ENCODE measurements at places on chromosomes 4 and X.

DNA sequence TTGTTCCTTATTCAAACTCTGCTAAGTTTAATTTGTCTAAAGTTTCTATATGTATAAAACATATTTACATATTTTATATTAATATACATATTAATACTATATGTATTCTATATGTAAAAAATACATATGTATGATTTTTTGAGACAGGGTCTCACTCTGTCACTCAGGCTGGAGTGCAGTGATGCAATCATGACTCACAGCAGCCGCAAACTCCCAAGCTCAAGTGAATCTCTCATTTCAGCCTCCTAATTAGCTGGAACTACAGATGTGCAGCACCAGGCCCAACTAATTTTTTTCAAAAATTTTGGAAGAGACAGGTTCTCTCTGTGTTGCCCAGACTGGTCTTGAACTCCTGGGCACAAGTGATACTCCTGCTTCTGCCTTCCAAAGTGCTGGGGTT, 684.9 kb downstream of the TRAM1L1 start:
- DNase-seq: no peak

DNA sequence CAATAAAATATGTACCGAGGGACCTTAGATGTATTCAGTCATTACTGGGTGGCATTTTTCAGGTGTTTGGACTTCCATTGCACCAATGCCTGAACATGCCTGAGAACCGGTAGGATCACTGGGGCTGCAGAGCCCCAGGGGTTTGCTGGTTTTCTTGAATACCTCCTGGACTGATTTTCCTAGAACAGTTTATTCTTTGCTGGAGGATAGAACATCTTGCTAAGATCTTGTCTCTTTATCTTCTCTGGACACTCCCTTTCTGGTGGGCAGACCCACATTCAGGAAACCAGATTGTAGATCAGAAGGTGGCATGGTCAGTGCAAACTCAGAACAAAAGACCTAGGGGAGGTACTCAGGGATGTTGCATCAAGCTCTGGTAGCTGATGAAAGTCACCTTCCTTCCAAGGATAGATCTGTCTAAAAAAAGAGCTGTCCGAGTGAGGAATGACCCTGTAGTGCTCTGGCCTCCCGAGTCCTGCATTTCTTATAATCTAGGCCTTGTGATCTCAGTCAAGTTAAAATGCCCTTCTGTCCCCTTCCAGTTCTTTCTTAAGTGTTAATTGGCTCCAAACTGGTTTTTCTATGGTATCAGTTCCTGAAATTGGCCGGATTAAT, 84.8 kb downstream of the CLDN34 start:
- DNase-seq: no peak

GRCh38 chrX:154742613-154743012, 8.3 kb downstream of the GAB3 start:
- no peak for DNase-seq

- DNase-seq: no peak
Observed at GRCh38 chrX:130984782-130985181, 73.4 kb upstream of the ARHGAP36 start.

DNA sequence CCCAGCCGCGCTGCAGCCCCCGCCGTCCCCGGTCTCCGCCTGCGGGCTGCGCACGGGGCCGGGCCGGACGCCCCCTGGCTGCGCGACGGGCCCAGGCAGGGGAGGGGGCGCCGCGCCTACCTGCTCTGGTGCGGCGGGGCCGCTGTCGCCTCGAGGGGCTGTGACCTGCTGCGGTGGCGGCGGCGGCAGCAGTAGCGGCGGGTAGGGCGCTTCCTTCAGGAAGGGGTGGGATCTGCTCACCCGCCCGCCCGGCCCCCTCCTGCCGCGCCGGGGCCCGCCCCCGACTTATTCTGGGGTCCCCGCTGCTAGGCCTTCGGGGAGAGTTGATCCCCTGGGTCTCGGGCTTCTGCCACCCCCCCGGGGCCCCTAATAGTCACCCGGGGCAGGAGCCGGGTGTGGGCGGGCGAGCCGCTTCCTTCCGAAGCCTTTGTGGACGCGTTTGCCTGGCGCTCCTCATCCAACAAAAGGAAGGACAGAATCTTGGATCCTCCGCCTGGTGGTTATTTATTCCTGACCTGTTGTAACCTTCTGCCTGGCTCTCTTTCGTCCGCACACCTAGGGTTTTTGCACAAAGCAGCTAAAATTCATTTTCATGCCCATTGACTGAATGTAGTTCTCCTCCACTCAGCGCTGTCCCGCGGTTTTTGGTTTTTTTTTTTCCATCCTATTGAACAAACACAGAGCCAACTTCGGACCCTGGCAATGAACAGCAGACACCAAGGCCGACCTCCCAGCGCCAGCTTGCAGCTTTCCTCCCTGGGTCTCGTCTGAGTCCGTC, at the start of gene TMEM150C:
TMEM150C (minus strand) TSS at position 203 of the 778 bp plus-strand sequence. CDS start 57,331 bp downstream, outside the sequence.
- peak; percentile 2 for DNase-seq

DNA sequence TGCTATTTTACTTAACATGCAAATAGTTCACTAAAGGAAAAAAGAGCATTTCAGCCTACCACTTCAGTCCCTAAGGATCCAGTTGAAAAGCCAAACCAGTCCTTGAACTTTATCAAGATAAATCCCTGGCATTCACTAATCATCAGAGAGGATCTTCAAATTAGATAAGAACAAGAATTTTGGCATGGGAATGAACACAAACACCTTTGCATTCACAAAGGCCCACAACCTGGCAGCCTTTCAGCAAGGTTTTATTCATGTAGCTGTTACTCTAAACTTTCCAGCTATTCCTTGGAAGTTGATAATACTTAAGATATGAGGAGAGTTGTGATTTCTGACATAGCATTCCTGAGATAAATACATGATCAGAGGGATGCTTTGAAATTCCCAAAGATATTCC, 193.4 kb downstream of the LRBA start:
- no peak for DNase-seq

DNA sequence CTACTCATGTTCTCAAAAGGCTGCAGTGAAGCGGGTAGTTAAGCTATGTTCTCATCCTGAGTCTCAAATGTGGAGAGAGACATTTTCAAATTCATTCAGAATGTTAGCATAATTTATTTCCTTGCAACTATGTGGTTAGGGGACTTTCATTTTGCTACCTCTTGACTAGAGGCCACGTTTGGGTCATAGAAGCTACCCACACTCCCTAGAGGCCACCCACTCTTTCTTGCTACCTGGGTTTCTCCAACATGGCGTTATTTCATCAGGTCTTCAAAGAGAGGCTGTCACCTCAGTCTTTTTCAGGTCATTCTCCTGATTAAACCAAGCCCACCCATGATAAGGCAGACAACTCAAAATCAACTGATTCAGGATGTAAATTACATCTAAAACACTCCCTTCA, 34.3 kb upstream of the NLGN4X start:
- no peak for DNase-seq

- no peak for DNase-seq
Observed at GRCh38 chrX:84064164-84064563, 123.8 kb downstream of the RPS6KA6 start.

DNA sequence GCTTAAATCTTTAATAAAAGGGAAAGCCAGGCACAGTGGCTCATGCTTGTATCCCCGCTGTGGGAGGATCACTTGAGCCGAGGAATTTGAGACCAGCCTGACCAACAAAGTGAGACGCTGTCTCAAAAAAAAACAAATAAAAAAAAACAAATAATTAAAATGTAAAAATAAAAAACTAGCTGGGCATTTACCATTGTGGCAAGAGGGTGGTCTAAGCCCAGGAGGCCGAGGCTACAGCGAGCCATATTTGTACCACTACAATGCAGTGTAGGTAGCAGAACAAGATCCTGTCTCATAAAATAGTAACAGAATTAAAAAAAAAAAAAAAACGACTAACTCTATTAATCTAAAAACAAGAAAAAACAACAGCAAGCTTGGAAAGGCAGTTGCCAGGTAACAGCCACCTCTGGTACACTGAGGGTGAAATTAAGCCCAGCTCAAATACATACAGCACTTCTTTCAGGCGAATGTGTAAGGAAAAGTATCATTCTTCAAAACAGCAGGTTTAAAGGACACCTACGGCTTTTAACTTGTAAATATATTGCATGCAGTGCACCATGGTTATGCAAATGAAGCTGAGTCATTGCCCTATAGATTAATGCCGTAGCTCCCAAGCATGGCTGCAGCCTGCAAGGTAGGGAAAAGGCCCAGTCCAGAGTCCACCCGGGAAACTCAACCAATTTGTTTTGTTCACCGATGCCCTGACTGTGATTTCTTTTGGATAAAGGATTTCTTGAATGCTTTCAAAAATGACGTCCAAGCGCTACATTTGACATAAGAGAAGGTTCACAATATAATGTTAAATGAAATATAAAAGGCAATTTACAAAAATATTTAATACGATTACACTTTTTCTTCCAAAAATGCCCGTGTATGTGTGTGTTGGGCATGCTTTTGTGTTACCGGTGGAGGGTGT, 14.5 kb upstream of the TXLNG start:
- no peak for DNase-seq

GRCh38 chrX:17170973-17171372, 204.0 kb upstream of the NHS start:
- no peak for DNase-seq

- peak; percentile 68 for DNase-seq
Observed at GRCh38 chrX:40105835-40106675, 8.3 kb upstream of the BCOR start.

GRCh38 chr4:118224243-118224829, 128.5 kb downstream of the PRSS12 start:
- DNase-seq: no peak

- DNase-seq: no peak
Observed at GRCh38 chrX:19121898-19122640, at the start of gene ADGRG2. TSS of gene ADGRG2 (minus strand) at chrX:19122468. CDS start at chrX:19068834, 53,634 bp downstream.

DNA sequence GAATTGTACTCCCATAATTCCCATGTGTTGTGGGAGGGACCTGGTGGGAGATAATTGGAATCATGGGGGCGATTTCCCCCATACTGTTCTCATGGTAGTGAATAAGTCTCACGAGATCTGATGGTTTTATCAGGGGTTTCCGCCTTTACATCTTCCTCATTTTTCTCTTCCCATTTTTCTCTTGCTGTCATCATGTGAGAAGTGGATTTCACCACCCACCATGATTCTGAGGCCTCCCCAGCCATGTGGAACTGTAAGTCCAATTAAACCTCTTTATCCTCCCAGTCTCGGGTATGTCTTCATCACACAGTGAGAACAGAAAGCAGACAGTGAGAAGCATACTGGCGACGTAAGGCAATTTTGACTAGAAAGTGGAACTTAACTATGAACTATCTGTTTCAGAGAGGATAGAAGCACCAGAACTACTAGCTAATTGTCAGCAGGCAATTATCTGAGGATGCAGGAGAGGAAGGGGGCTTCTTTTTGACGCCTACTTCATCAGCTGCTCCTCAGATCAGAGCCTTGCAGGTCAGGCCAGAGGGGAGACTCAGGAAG, 8.5 kb upstream of the GPR50 start:
- DNase-seq: no peak

- DNase-seq: no peak
Observed at GRCh38 chrX:99271641-99272040, 1138.4 kb downstream of the PCDH19 start.

DNA sequence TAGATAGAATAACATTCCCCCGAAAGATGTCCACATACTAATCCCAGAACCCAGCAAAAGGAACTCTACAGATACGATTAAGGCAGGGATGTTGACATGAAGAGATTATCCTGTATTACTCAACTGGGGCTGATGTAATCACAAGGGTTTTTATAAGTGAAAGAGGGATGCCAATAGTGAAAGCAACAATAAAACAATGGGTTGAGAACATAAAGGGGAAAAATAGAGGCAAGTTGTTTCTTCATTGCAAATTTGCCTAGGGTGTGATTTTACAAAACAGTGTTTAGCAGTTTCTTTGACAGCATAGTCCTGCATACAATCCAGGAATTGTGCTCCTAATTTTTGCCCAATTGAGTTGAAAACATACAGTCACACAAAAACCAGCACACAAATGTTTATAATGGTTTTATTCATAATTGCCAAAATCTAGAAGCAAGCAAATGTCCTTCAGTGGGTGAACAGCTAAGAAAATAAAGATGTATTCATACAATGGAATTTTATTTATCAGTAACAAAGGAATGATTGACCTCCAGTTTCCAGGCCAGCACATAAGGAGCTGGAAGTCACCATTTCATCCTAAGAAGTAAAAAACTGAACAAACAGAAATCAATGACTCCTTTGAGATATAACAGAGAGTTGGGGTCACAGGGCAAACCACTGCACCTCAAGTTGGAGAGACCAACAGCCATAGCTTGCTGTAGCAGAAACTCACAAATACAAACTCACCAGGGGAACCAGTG, 107.2 kb downstream of the CENPC start:
- DNase-seq: no peak

GRCh38 chrX:103614999-103615398, 7.2 kb downstream of the TCEAL3 start:
- DNase-seq: no peak

DNA sequence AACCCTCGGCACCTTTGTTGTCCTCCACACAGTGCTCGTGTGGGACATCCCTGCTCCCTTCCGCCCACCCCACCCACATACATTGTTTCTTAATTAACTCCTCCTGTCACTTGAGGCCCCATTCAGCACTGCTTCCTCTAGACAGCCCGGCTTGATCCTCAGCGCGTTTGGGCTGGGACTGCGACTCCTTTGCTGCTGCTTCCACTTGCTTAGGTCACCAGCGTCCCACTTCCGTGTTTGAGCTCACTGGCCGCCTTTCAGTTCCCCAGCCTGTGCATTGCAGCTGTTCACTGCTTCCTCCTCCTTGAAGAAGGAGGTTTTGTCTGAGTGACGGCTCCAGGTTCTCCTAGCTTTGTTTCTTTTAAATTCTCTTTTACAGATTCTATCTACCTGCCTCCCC, 16.1 kb downstream of the RNF4 start:
- peak; percentile 28 for DNase-seq

DNA sequence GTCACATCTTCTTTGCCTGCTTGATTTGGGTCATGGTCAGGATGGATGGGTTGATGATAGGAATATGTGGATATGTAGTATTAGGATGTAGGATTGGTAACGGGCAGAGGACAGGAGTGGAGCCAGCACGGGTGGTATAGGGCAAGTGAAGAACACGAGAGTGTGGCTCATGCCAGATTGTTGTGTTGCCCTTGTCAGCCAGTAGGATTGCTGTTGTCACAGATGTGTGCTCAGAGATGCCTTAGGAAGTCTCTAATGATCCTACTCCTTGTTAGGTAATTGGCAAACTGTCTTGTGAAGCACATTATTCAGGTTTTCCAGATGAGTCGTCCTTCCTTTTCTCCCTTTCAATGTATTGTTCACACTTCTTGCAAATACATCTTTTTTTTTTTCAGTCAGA, 5.5 kb downstream of the ATP10D start:
- DNase-seq: no peak

DNA sequence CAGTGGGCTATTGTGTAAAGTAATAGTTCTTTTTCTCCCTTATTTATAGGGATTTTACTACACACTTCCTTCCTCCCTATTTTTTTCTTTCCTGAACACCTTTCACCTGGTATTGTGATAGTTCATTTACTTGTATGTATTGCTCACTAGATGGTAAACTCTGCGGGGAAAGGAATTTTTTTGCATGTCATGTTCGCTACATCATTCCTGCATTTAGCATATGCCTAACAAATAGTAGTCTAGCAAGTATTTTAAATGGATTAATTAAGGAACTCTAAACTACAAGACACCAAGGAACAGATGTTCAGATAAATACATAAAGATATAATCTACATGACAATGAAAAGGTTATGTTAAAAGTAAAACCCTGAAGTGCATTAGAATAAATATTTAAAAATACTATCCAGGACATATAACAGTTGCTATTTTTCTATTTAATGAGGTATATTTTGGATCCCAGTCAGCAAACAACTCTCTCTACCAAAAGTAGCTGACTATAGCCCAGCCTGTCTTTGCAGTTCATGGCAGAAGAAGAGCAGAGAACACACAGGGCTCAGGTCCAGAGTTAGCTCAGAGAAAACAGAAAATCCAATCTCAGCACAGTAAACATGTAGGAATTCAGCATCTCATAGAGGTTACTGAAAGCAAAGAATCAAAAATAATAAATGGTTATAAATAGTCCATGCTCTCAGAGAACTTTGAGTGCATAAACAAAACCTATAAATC, 87.8 kb downstream of the PACRGL start:
- DNase-seq: no peak

Measured in stimulated activated CD4-positive, alpha-beta T cell treated with anti-CD3 and anti-CD28 coated beads, Interleukin-1b, Interleukin-23, amount 100 ng/mL, for 4 hours (primary cell).